ENCODE measurements at places on chromosomes 11 and 22.

DNA sequence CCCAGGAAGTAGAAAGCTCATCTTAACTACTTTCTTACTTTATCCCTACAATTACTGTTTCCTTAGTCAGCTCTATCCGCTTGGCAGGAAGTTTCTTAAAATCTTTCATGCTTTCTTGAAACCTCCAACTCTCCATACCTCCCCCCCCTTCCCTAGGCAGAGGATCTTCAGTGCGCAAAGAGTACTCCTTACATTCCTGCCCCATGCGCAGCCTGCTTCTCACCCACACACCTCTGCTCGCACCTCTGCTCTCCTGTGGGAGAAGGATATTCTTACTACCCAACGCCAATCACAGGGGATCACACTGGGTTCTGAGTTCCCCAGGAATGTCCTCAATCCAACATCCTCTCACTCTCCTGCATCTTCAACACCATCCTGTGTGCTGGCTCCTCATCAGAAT, 12.3 kb downstream of the TCF20 start:
- no peak for DNase-seq

- no peak for DNase-seq
Observed at GRCh38 chr11:108966206-108966605, 301.3 kb downstream of the DDX10 start.

DNA sequence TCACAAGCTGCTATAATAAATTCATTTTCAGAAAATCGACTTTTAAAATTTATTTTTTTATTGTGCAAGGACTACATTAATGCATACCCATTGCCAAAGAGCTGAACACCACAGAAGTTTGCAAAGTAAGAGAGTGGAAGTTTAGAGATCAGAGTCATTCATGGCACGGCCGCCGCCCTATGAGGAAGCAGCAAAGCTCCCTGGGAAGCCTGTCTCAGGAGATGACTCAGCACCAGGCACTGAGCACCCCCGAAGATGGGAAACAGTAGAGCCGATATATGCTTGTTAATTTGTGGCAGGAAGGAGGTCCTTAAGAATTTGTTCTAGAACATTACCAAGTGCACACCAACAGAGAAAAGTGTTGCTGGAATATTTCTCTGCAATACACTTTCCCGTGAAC, 693.7 kb downstream of the OPCML start:
- DNase-seq = no peak

DNA sequence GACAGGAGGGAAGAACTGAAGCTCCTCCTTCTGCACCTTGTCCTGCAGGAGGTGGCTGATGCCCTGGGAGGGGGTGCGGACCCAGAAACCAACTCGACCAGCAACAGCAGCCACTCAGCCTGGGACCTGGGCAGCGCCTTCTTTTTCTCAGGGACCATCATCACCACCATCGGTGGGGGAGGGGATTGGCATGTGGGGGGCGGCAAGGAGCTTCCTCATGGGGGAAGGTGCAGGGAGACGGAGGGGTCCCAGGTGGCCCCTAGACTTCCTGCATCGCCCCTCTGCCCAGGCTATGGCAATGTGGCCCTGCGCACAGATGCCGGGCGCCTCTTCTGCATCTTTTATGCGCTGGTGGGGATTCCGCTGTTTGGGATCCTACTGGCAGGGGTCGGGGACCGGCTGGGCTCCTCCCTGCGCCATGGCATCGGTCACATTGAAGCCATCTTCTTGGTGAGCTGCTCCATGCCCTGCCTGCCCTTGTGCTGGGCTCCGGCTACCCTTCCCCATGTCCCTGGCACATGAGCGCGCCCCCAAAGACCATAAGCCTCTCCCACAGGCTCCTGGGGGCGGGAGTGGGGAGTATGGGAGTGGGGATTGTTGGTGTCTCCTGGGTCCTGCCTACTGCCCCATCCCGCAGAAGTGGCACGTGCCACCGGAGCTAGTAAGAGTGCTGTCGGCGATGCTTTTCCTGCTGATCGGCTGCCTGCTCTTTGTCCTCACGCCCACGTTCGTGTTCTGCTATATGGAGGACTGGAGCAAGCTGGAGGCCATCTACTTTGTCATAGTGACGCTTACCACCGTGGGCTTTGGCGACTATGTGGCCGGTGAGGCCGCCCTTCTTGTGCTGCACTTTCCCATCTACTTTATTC, 3.1 kb upstream of the CATSPERZ start:
- DNase-seq = no peak

DNA sequence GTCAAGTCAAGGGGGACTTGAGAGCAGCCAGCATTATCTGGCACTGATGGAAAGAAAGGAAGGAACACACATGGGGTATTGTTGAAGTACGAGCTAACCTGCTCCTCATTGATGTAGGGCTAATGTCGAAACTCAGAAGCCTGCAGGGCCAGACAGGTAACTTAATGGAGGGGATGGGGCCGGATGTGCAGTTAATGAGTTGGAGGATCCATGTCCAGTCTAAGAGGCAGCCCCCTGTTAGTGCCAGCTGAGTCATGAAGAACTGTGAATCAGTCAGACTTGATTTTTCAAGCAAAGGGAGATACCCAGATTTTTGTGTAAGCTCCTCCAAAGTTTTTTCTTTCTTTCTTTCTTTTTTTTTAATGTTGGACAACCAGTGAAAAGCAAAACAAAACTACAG, 65.6 kb downstream of the CECR2 start:
- no peak for DNase-seq

DNA sequence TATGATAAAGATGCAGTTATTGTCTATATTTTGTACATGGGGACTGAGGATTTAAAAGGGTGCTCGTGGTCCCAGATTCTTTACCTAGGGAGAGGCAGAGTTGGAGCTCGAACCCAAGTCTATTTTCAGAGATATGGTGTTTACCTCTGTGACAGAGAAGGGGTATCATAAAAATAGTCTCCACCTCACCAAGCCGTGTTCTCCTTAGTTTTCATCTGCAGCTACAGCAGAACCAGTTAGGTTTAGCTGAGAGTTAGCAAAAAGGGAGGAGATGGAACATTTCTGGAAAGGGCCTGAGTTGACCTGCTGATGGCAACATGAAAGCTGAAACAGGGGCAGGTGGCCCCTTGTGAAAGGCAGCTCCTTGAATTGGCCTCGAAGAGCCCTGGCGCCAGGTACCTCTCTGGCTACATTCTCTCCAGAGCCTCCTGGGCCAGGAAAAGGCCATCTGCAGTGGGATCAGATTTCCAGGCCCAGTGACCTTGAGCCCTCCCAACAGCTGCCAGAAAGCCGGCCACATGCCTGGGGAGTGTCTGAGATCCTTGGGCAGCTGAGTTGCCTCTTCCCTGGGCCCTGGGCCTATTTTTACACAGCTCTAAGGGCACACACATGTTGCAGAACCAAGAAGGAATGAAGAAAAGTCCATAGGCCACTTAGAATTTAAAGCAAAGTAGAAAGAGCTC, 136.6 kb downstream of the NAV2 start:
- no peak for DNase-seq

DNA sequence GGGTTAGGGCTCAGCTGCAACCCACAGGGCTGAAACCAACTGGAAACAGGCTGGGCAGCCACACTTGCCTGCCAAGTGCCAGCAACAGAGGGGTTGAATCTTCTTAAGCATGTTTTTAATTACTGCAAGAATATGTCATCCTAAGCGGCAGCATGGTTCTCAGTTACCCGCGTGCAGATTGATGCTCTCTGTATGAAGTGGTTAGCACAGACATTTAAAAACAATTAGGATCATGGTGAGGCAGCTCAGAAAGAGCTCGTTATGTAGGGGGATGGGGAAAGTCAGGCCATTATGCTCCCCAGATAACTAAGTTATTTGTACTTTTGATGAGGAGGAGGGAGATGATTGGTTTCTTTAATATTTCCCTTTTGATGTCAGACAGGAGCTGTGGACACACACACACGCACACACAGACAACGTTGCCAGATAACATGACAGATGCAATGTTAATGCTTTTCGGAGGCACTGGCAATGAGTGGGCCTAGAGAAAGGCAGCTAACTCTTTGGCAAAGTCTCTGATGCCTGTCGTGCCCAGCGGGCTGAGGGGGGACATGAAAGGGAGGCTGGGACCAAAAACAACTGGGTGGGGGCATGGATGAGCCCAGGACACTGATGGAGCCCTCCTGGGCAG, 389.7 kb downstream of the NXPE2 start:
- no peak for DNase-seq

DNA sequence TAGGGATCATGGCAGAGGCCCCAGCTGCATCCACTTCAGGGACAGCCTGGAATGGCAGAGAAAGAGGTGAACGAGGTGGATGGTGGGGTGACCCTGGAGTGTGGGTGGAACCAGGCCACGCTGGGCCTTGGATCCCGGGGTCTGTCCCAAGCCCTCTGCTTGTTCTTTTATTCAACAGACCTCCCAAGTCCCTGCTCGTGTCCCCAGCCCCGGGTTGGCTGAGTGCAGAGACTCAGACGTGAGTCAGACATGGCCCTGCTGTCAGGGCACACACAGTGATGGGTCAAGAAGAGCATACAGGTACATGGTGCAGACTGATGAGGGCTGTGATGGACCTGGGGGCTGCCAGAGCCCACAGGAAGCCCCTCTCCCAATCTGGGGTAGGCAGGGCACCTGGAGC, 6.6 kb downstream of the ARHGAP8 start:
- no peak for DNase-seq

GRCh38 chr11:129747071-129747470, 68.6 kb upstream of the TMEM45B start:
- DNase-seq = no peak

DNA sequence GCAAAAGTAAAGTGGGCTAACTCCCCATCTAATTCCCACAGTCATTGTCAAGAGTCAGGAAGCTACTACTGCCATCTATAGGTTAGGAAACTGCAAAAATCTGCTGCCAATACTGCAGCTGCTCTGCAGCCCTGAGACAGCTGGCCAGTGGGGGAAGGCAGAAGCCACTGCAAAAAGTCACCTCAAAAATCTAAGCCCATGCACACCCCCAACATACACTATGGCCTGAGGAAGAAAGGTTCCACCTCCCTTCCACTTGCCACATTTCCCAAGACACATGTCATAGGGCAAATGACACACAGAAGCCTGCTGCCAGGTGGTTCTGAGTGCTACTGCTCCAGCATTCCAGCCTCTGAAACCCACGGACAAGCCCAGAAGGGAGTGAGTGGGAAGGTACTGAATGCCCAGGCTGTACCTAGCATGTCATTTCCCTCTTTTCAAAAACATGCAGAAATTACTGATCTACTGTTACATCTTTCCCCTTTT, 36.9 kb downstream of the DGCR2 start:
- DNase-seq = peak; percentile 53

- DNase-seq = no peak
Observed at GRCh38 chr11:119157063-119157462, 8.2 kb downstream of the ABCG4 start.

Data from GM19239 (cell line).